ENCODE measurements at places on chromosomes 16 and 17.
A peak's percentile ranks its signal among the peaks of the same experiment; 100 is the strongest.

GRCh38 chr17:81513753-81514488, 1.3 kb upstream of the ACTG1 start:
- no peak for DNase-seq

- DNase-seq = no peak
These were observed 10.9 kb upstream of the STAT3 start for GRCh38 chr17:42399121-42399520.

DNA sequence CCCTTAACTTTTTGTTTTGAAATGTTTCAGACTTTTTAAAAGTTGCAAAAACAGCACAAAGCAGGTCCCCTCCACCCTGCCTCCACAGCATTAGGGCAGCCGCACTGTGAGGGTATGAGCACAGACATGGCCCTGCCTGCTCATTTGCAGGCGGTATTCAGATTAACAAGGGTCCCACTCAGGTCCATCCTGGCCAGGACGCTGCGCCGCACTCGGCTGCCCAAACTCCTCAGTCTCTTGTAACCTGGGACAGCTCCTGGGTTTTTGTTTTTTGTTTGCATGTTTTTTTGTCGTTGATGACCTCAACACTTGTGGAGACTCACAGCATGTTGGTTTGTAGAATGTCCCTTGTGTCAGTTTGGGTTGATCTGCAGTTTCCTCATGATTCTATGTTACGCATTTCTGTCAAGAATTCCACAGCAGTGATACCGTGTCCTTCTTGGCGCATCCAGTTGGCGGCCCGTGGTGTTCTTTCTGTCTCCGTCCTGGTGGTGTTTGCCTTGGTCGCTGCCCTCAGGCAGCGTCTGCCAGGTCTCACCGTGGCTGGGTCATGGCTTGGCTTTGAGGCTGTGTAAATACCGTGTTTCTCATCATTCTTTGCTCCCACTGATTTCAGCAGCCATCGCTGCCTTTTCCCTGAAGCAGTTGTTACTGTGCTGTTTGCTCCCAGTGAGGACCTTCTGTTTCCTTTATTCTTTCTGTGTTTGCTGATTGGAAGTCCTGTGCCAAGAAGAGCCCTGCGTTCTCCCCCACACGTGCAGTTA, 18.5 kb downstream of the CRAMP1 start:
- DNase-seq = no peak

DNA sequence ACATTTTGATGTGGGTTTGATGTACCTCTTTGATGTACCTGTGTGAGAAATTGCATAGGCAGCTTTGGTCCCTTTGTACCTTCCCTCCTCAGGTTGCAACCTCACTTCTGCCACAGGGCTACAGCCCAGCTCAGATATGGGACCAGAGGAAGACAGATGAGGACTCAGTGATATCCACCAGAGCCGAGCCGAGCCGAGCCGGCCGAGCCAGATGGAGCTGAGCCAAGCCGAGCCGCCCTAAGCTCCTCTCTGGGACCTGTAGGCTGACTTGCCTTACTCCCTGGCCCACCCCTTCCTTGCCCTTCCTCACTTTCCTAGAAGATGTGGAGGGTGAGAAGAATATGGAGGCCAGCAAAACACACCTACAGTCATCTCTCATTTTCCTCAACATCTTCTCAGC, 3.8 kb downstream of the HEATR9 start:
- DNase-seq = no peak

GRCh38 chr17:67289181-67289876, 44.3 kb upstream of the HELZ start:
- peak; percentile 88 for DNase-seq

GRCh38 chr17:34845296-34845695, 116.0 kb downstream of the CCT6B start:
- no peak for DNase-seq

DNA sequence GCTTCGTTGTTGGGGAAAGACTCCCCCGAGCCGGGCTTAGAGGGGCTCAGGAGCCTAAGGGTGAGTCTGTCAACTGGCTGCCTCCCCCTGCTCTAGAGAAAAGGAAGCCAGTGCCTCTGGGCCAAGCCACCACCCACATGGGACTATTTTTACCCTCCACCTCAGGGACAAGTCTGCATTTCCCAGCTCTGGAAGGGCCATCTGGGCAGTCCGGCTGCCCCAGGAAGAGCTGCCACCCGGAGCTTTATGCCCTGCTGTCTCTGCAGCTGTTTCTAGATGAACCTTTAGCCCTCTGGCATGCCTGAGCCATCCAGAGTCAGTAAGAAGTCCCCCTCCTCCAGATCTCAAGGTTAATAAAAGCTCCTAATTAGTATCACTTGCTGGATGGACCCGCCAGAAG, 5.3 kb upstream of the RPRML start:
- DNase-seq = no peak

- DNase-seq = no peak
These were observed 6.9 kb downstream of the PHAF1 start for GRCh38 chr16:67116388-67117311.

GRCh38 chr17:37828651-37829124, 83.8 kb upstream of the HNF1B start:
- no peak for DNase-seq

GRCh38 chr17:11240841-11241610, at the start of gene SHISA6:
Gene SHISA6 (plus strand): TSS chr17:11241213.
- DNase-seq = no peak

GRCh38 chr17:57869617-57870282, 19.9 kb upstream of the MRPS23 start:
- DNase-seq = no peak

DNA sequence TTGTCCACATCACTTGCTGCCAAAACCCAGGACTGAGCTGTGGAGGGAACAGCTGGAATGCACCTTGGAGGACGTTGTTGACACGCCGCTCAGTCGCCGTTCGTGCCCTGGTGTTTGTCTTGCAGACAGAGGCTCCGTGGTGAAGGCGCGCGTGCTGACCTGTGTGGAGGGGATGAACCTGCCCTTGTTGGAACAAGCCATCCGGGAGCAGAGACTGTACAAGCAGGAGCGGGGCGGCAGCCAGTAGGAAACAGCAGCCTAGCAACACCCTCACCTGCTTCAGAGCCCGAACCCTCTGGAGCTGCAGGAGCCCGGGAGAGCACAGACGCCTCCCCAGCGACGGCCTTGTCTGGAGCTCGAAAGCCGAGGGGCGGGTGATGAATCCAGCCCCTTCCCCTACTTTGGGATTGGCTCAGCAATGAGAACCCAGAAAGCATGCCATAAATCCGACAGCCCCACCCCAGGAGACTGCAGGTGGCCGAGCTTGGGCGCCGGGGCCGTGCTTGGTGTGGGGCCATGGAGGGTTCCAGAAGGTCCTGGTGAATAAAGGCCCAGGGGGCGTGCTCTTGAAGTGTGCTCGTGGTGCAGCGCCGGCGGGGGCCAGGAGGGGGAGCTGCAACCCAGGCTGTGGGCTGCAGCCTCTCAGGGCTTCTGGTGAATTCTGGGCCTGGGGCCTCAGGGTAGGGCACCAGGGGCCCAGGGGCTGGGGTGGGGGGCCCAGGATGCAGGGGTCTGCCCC, 470 bp upstream of the CDK3 start:
- peak; percentile 65 for DNase-seq

DNA sequence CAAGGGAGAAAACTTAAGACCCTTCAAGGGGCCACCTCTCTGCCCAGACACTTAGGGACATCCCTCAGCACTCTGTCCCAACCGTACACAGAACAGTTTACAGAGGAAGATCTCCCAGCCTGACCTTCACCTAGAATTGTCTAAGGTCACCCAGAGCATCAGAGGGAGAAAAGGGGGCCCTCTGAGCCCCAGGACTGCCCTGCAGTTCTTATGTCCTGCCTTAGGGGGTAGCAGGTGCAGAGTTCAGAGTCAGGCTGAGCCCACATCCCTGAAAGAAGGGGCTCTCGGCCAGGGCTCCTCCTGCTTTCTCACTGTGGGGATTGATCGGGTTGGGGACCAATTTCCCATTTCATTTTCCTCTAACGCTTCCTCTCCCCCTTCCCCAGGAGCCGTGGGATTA, 15.4 kb downstream of the CA4 start:
- no peak for DNase-seq

DNA sequence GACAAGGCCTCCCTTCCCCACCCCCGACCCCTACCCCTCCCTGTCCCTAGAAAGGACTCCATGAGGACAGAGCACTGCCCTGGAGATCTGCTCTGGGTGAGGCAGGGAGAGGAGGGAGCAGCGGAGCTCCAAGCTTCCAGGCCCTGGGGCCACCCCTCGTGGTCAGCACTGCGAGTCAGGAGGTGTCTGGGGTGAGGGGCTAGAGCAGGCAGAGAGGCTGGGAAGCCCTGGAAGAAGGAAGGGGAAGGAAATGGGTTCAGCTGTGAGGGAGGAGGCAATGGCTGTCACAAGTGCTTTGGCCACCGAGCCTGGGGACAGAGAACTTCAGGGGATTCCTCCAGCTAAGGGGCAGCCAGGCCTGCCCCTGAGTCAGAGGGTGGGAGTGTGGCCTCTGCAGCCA, 28.2 kb upstream of the DNAI2 start:
- no peak for DNase-seq

DNA sequence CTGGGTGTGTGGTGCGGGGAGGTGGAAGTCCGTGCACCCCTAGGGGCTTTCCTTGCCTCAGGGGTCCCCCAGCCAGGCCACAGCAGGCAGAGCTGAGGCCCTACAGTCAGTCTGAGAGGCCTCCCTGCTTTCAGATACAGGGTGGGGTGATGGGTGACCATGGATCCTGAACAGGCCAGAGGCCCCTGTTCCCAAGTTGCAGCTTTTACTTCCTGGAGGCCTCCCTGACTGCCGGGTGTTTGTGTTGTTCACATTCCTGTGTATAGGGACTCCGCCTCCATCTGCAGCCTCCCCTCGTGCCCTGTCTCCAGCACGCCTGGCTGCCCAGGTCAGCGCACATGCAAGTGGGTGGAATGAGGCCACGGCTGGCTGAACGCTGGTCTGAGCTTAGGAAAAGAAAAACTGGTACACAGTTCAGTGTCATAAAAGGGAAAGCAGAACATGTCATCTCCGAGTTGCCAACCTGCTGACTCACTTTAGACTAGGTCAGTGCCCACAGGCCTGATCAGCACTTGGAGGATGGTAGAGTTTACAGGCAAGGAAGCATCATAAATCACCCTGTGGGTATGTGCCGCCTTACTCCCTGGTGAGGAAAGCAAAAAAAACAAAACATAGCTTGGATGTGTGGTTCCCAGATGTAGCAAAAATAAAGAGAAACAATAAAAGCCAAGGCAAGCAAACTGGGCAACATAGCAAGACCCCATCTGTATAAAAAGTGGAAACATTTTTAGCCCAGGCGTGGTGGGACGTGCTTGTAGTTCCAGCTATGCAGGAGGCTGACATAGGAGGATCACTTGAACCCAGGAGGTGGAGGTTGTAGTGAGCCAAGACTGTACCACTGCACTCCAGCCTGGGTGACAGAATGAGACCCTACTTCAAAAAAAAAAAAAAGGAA, 6.2 kb upstream of the SLC7A6 start:
- DNase-seq = no peak

GRCh38 chr16:3157229-3158025, 22.6 kb downstream of the ZNF213 start:
- peak; percentile 88 for DNase-seq

DNA sequence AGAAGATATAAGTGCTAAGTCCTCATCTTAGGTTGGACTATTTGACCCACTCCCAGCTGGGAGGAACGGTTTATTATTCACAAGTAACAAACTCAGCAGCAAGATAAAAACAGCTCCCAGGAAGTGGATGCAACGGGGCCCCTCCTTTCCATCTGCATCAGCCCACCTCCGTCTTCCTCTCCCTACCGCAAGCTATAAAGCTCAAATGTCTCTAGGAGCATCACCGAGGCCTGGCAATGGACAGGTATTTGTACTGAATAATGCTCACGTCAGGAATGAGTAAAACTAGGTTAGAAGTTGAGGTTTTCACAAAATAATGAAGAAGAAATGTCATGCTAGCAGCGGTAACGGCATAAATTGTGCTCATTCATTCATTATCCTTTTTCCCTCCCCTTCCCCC, 408.7 kb upstream of the PSMD7 start:
- DNase-seq = no peak

DNA sequence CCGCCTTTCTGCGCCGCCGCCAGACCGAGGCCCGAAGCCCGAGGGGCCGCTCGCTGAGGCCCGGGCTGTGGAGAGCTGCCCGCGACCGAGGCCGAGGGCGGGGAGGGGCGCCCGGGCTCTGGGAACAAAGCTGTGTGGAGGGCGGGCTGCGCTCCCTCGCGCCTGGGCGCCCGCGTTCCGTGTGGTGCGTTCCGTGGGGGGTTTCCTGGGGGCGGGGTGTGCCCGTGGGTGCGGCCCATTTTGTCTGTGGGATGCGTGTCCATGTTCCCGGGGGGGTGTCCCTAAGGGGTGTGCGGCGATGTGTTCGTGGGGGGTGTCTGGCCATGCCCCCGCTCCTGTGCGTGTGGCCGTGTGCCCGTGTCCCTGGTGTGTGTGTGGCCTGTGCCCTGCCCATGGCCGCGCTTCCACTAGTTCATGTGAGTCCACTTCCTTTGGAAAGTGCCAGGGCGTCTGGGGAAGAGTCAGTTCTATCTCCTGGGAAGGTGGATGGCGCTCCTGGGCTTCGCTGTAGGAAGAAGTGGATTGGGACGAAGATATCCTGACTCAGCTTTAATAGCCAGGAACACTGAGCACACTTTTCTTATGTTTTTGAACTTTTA, 520 bp downstream of the JPT2 start:
- DNase-seq = no peak

DNA sequence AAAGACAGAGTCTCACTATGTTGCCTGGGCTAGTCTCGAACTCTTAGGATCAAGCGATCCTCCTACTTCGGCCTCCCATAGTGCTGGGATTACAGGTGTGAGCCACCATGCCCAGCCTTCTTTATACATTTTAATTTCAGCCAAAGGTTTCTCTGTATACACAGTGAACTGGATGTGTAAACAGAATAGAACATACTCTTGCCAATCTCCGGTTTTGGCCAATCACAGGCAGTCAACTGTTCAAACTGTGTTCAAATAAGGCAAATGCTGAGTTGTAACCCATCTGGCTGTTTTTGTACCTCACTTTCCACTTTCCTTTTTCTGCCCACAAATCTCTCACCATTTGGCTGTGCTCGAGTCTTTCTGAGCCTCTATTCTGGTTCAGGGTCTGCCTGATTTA, 108.2 kb downstream of the CPPED1 start:
- no peak for DNase-seq

All from left forelimb (tissue), 1 donor.